Activated CD4-positive, alpha-beta T cell treated with anti-CD3 and anti-CD28 coated beads for 36 hours (primary cell): ENCODE measurements at places on chromosomes 11 and 22. TPM values are rescaled to one million over a fixed set of nuclear protein-coding genes. Genes with fewer than 3 reads are reported as not detected.

DNA sequence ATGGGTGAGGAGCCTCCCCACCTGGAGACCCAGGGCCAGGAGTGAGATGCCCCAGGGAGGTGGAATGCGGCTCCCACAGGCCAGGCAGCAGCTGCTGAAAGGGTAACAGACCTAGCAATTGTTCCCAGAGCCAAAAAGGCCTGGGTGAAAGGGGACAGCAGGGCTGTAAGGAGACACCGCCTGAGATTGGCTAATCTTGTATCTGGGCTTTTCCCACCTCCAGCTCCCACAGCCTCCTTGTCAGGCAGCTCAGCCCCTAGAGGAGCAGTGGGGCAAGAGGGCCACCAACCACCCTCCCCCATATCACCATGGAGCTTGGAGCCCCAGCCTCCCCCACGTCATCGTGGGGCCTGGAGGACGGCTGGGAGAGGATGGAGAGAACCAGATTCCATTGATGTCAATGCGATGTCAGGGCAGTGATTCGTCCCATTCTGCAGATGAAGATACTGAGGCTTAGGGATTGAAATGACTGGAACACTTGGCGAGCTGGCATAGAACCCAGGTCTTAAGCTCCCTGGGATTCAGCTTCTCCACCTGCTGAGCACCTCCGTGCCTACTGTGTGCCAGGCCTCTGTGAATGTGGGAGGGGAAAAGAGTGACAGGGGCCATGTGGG, 2.9 kb upstream of the MGAT3 start:
- H3K36me3 ChIP-seq = no peaks in the 10 kb centered on the region
- peaks cover 24% of the 10 kb centered on the region for H3K27me3 ChIP-seq
- DNase-seq = no peak
- H3K4me1 ChIP-seq = peaks cover 17% of the 10 kb centered on the region
- H3K4me3 ChIP-seq = no peak overlapping the region

HIKESHI gene
- total RNA-seq = 51.3 TPM

C11orf87 gene
- total RNA-seq = not detected

GGTLC3 gene
- total RNA-seq = not detected

MUC5AC gene
- not detected for total RNA-seq

ACRV1 gene
- not detected for total RNA-seq
